ENCODE measurements at places on chromosomes 6 and 20.

GRCh38 chr6:25749837-25750236 is 4.7 kb upstream of the SLC17A4 start:
- DNase-seq, result no peak

DNA sequence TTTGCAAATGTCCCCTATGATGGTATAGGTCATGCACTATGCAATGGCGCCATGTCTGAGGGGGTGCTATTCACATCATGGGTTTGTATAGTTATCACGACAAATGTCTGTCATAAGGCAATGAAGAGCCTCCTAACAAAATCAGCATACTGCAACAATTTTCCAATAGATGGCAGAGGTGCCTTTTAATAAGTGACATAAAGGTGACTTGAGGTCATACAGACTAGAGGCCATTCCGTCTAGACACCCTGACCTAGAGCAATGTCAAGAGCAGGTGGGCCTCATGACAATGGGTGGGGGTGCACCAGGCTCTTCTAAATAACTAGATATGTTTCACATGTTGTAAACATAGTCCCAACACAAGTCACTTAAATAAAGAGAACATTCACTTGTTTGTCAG is 107.7 kb downstream of the KIF6 start:
- DNase-seq, result no peak

GRCh38 chr20:59015812-59016711 is 3.2 kb upstream of the TUBB1 start:
- peak; percentile 64 for DNase-seq

- peak; percentile 77 for DNase-seq
Observed at GRCh38 chr6:20404641-20405032, 3.0 kb downstream of the E2F3 start.

GRCh38 chr6:29537714-29538403 is 21.7 kb downstream of the UBD start:
- no peak for DNase-seq

- DNase-seq, result no peak
Observed at GRCh38 chr20:32753731-32754130, 8.5 kb upstream of the DNMT3B start.

DNA sequence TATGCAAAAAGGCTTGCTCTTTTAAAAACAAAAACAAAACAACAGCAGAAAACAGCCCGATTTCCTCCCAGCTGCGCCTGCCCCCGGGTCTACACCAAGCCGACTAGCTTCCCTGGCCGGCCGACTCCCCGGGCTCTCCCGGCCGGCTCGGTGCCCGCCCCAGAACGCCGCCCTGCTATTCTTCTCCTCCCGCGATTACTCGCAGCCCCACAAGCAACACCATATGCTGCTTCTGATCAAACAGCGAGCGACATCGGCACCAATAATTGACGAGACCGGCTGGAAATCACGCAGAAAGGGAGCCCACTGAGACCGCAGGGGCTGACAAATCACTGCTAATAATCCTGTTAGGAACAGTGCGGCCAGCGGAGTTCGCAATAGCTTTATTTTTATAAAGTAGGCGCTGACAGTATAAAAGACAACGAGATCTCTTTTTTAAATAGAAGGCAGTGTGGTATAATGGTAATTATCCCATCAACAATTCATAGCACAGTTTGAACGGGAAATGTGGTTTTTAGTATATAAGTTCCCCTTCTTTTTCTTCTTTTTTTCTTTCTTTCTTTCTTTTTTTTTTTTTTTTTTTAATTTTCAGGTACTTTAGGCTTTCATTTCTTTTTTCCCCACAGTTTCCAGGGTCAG is 3.3 kb downstream of the SIM1 start:
- no peak for DNase-seq

DNA sequence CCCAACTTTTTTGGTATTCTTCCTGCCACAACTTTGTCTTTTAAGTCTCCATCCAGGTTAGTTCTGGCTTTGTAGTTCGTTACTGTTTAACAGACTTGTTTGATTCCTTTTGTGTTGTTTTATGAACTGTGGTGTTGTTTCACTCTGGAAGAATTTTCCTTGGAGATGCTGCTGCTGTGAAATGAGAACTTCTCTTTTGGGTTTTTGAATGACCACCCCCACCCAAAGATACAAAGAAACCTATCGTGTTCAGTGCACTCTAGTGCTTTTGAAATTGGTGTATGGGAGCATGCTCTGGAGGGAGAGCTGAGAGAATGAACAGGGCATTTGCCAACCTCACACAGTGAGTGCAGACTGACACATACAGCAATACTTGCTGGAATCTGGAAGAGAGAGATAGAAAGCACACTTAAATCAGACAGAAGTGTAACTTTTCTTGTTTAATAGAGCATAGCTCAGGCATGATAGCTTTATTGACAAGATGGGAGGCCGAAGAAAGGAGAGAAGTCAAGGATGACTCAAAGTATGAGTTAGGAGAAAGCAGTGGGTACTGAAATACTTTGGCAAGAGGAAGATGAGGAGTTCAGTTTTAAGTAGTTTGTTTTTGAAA is 293.1 kb downstream of the SOX4 start:
- DNase-seq, result peak; percentile 32

- no peak for DNase-seq
Observed at GRCh38 chr20:2888224-2888955, 15.1 kb downstream of the PTPRA start.

GRCh38 chr6:132456700-132457143 is 55.4 kb upstream of the MOXD1 start:
- peak; percentile 20 for DNase-seq

DNA sequence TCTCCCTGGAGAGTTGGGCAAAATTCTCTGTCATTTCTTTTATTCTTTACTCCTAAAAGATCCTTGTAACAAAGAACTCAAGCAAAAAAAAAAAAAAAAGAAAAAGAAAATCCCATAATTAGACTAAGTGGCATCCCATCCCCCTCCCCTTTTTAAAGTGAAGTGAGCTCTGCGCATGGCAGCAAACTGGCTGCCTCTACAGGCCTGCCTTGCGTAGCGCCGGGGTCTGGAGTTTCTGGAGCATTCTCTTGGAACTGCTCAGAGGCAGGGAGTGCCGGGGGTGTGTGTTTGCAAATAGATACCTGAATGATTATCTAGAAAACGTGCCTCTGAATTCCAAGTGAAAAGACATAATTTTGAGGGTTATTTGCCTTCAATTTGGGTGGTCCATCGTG is 48.1 kb downstream of the FOXC1 start:
- no peak for DNase-seq

- no peak for DNase-seq
Observed at GRCh38 chr20:41242352-41242751, 75.2 kb downstream of the ZHX3 start.

DNA sequence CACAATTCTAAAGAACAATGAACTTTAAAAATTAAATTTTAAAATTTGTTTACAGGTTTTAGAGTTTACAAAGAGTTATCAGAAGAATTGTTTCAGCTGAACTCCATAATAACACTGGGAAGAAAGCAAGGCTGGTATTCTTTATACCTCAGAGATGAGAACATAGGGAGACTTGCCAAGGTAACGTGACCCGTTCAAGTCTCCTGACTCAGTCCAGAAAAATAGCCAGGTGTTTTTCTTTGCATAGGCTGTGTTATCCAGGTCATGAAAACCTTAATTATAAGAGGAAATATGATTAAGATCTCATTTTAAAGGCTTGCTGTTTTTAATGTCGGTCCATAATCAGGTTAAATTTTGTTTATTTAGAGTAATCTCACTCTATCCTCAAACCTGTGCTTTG is 8.5 kb upstream of the C6orf141 start:
- peak; percentile 31 for DNase-seq

GRCh38 chr20:51013577-51014330 is 9.2 kb downstream of the KCNG1 start:
- no peak for DNase-seq

- DNase-seq, result no peak
Observed at GRCh38 chr6:137399881-137400443, 94.2 kb downstream of the OLIG3 start.

DNA sequence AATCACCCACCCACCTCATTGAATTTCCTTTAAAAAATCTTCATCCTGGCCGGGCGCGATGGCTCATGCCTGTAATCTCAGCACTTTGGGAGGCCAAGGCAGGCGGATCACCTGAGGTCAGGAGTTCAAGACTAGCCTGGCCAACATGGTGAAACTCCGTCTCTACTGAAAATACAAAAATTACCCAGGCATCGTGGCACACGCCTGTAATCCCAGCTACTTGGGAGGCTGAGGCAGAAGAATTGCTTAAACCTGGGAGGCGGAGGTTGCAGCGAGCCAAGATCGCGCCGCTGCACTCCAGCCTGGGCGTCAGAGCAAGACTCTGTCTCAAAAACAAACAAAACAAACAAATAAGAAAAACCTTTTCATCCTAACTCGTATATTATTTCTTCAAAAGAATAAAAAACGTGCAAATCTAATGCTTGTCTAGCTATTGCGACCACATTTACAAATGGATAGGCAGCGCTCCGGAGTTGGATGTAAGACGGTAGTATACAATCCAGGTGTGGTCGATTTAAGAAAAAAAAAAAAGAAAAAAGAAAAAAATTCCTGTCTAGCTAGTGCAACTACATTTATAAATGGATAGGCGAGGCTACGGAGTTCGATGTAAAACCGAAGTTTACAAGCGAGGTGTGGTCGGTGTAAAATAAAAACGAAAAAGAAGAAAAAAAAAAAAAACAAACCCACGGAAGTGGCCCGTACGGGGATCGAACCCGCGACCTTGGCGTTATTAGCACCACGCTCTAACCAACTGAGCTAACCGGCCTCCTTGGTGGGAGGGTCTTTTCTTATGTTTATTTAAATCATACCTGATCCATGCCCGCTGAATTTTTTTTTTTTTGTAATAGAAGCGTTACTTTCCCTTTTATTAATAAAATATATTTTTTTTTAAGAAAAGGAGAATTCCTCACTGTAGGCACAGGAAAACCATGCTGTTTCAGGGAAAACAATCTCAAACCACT is 70.7 kb upstream of the PRSS16 start:
- peak; percentile 60 for DNase-seq

- DNase-seq, result peak; percentile 76
Observed at GRCh38 chr20:38805502-38805957, at the start of gene PPP1R16B. Gene PPP1R16B (plus strand): TSS chr20:38805697. CDS start chr20:38835926, 30,229 bp downstream.

DNA sequence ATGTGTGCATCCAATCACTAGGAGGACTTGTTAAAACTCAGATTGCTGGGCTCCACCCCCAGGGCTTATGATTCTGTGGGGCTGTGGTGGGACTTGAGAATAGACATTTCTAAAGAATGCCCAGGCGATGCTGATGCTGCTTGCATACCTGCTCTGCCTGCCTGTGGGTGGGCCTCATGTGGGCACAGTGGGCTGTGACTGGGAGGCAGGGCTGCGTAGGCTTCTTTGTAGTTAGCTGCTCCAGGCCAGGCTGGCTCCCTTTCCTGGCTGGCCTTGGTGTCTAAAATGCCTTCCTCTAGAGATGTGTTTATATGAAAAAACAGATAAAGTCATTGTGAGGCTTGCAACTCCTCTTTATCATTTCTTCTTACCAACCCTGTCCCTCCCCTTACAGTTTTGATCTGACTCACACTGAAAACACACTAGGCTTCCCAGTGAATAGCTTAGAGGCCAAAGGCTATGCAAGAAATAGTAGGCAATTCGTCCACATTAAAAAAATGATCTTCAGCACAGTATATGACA is 495.5 kb upstream of the MAP3K7 start:
- DNase-seq, result no peak

DNA sequence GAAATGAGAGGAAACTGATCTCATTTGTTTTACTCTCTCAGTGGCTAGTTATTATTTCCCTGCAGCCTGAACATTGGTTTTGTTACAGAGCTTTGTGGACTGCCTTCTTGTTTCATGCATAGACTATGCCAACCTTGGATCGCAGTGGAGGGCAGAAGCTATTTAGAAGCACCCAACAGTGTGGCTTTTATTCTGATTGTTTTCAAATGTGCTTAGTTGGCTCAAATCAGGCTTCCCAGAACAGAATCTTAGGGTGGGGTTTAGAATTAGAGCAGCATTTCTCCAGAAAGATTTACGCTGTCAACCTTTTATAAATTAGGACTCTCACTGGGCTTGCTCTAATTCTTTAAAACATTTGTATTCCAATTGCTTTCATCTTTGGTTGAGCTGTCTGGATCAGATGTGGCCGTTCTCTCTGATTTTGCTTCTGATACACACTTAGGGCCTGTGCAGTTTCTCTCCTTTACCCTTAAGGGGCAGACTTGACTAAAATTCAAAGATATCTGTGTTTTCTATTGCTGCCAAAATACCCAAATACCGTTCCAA is 210.3 kb downstream of the BCKDHB start:
- no peak for DNase-seq

DNA sequence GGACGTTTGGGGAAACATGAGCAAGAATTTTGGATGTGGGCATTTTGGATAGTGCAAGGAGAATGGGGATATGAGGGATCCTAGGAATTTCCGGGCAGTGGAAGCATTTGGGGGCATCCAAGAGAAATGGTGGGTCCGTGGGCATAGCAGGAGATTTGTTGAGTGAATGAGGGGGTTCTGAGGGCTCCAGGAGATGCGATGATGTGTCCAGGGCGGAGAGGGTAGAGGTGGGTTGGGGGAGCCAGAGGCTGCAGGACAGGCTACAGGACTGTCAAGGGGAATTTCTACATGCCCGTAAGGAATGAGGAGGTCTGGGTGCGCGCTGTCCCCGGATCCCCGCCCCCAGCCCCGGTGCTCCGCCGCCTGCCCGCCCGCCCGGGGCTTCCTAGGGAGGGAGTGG is 364 bp downstream of the FRS3 start:
- DNase-seq, result no peak

- no peak for DNase-seq
Observed at GRCh38 chr20:50359607-50360217, 150.5 kb upstream of the PTPN1 start.

DNA sequence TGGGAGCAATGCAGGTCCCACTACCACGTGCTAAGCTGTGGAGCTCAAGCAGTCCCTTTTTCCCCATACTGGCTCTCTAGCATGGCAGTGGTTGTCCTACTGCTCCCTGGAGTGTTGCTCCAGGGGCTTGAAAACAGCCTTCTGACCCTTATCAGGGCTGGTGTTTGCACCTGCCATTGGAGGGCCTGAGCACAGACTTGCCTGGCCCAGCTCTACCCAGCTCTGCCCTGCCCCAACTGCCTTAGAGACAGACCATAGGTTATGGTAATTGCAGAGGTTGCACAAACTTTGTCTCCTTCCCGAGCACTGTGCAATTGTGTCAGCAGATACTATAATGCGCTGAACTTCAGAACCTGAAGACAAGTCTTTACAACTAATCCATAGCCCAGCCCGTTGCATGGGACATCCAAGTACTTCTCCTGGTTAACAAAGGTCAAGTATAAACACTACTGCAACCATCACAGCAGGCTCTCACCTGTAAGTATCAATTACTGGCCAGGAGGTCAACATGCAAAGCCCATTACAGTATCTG is 58.7 kb downstream of the PDSS2 start:
- DNase-seq, result no peak

DNA sequence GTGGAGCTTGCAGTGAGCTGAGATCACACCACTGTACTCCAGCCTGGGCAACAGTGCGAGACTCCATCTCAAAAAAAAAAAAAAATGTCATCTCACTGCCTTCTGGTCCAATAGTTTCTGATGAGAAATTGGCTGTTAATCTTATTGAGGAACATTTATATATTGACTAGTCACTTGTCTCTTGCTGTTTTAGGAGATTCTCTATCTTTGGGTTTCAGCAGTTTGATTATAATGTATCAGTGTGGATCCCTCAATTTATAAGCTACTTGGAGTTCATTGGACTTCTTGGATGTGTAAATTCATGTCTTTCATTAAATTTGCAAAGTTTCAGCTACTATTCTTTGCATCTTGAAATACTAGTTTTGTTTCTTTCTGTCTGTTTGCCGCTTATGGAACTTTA is 11.2 kb downstream of the ZGPAT start:
- no peak for DNase-seq

GRCh38 chr6:21915707-21916260 is 322.2 kb downstream of the SOX4 start:
- peak; percentile 50 for DNase-seq
